HuH-7 (cell line): ENCODE measurements at places on chromosomes 5 and 9.

DNA sequence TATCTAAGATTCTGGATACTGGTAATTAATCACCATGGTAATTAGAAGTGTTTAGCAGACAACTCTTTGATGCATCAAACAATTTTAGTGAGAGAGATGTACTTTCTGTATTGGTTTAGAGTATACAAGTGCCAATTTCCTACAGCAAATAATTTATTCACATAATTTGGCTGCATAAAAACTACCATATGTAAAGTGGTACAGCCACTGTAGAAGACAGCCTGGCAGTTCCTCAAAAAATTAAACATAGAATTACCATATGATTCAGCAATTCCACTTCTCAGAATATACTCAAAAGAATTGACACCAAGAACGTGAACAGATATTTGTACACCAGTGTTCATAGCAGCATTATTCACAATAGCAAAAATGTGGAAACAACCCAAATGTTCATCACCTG, 36.2 kb downstream of the PHAX start:
- DNase-seq: no peak

DNA sequence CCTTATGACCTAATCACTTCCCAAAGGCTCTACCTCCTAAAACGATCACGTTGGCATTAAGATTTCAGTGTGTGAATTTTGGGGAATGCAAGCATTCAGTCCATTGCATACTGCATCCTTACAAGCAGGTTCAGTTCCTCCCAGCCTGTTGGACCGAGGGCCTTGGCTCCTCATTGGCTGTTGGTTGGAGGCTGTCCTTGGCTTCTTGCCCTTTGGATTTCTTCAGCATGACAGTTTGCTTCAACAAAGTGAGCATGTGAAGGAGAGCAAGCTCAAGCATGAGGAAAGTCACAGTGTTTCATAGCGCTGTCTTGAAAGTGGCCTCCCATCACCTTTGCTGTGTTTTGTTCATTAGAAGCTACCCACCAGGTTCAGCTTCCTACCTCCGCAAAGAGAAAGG, 109.5 kb downstream of the GADD45G start:
- no peak for DNase-seq

DNA sequence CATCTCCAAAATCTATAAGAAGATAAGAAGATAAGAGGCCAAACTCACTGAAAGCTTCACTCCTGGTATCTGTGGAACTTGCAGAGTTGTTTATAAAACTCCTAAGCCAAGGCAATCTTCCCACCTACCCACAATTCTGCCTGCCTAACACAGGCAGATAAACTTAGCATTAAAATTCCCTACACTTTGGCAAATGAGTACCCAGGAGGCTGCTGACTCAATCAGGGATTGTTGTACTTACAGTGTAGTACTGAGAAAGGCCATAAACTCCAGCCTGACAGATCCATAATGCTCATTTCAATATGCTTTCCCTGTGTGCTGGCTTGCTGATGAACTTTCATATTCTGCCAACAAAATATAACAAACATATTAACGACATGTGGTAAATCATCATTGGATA, 725.2 kb downstream of the BRINP1 start:
- no peak for DNase-seq

DNA sequence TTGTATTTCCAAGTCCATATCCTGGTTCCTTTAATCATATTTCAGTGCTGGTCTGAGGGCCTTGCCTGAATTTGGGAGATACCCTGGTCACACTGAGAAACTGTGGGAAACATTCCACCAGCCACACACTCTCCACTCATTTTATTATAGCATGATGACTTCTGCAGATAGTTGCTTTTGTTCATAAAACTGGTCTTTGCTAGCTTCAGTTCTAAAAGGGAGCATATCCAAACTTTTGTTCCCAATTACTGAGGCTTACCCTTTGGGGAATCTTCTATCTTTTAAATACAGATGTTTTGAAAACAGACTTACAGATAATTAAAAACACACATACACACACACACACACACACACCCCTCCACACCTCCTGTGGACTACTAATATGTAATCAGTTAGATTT, 21.0 kb downstream of the DMGDH start:
- DNase-seq: no peak

DNA sequence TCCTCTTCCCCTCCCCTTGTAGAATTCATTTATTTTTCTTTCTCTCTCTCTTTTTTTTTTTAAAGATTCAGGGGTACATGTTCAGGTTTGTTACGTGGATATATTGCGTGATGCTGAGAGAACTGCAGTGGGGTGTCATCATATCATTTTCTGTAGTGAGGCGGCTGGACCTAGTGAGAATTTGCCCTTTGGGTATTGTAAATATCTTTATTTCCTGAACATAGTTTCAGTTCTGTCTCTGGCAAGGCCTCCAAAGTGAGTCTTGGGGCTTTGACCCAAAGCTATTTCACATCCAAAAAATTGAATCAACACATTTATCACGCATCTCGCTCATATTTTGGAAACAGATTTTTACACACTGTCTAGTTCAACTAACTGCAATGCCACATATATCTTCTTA, 25.4 kb upstream of the MYOT start:
- no peak for DNase-seq

DNA sequence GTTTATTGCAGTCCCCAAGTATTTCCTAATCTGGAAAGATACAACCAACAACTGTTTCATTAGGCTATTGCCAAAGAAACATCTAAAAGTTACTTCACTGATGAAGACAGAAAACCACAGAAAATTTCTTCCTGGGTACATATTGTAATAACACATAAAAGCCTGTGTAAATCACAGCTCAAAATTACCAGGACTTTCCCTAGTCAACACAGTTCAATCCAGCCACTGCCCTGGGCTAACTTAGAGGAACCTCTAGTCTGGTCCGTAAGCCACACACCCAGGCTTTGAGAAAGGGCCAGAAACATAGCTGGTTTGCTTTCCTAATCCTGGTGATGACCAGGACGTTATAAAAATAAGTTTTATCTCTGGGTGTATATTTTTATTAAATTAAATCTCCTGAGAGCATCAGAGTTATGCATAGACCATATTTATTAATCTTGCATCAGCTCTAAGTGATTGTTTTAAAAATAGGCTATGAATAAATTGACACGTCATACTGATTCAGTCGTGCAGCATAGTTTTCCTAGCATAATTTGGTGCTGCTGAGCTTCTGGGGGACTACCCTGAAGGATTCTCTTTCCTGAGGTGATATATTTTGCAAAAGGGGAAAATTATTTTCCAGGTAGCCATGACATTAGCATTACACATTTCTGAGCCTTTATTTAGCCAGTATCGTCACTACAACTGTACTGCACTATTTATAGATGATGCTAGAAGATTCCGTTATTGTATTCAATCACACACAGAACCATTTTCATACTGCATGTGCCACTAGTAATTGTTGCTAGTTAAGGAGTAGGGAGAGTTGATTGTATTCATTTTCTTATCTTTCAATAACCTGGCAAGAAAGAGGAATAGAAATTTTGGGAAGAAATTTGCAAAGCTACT, 12.6 kb upstream of the MUSK start:
- no peak for DNase-seq

- no peak for DNase-seq
Observed at GRCh38 chr9:33159777-33160127, 7.4 kb downstream of the B4GALT1 start.

- DNase-seq: no peak
Observed at GRCh38 chr9:76796296-76796695, 32.1 kb downstream of the PCA3 start.

GRCh38 chr9:83011611-83012010, 51.3 kb downstream of the RASEF start:
- DNase-seq: no peak

GRCh38 chr5:4989118-4989517, 151.0 kb upstream of the ADAMTS16 start:
- DNase-seq: no peak

- no peak for DNase-seq
Observed at GRCh38 chr9:25255216-25255615, 423.0 kb downstream of the TUSC1 start.

GRCh38 chr5:61019642-61020041, 74.6 kb downstream of the NDUFAF2 start:
- DNase-seq: no peak

DNA sequence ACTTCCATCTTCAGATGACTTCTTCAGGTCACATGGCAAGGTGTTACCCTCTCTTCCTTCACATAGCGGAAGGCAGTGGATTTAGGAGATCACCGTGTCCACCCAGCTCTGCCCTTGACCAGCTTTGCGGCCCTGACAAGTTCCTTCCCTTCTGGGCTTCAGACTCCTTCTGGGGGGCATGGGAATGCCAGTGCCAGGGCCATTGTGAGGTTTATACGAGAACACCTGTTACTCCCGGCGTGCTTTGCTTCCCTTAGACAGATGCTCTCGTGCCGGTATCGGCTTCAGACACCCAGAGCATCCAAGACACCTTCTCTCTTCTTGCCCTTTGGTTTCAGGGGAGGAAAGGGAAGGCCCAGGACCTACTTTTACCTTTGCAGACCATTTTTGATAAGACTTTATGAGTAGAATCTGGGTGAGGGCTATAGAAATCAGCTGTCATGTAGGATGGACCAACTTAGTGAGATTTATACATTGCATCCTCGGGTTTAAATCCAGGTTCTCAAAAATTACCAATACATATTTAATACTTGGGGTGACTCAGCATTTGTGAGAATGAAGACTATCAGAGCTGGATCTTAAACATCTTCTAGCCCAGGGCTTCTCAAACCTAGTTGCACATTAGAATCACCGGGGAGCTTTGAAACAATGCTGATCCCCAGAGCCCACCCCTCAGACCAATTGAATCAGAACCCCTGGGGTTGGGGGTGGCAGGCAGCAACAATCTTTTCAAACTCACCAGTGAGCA, 138.2 kb downstream of the MVB12B start:
- no peak for DNase-seq

DNA sequence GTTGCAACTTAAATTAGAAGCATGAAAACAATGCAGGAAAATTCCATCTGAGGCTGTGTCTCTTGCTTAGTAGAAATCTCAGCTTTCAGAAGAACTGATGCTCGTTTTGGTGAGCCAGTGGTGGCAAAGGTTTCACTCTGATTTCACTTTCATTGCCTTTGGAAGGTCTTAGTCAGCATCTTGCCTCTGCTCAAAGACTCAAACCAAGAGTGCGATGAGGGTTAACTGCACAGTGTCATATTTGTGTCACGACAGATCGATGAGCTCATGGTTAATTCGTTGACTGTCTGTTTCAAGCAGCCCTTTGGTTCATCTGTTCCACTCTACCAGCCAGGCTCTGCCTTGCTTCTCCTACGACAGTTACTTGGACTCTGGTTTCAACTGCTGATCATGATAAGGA, 331.3 kb upstream of the KIF2A start:
- no peak for DNase-seq

DNA sequence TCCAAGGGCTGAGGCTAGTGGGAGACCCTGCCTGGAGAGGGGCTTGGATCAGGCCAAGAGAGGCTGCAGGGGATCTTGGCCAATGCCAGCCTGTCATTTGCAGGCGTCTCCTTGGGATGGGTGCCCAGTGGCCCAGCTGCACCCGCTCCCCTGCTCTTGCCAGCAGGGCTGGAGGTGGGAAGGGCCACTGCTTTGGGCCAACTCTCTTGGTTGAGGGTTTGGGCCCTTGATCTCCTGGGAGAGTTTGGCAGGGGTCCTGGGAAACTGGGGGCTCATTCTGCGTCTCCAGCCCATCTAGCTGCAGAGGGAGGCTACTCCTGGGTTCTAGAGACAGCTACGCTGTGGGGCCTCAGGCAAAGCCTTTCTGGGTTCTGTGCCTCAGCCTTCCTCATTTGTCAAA, 10.5 kb downstream of the PSD2 start:
- no peak for DNase-seq

DNA sequence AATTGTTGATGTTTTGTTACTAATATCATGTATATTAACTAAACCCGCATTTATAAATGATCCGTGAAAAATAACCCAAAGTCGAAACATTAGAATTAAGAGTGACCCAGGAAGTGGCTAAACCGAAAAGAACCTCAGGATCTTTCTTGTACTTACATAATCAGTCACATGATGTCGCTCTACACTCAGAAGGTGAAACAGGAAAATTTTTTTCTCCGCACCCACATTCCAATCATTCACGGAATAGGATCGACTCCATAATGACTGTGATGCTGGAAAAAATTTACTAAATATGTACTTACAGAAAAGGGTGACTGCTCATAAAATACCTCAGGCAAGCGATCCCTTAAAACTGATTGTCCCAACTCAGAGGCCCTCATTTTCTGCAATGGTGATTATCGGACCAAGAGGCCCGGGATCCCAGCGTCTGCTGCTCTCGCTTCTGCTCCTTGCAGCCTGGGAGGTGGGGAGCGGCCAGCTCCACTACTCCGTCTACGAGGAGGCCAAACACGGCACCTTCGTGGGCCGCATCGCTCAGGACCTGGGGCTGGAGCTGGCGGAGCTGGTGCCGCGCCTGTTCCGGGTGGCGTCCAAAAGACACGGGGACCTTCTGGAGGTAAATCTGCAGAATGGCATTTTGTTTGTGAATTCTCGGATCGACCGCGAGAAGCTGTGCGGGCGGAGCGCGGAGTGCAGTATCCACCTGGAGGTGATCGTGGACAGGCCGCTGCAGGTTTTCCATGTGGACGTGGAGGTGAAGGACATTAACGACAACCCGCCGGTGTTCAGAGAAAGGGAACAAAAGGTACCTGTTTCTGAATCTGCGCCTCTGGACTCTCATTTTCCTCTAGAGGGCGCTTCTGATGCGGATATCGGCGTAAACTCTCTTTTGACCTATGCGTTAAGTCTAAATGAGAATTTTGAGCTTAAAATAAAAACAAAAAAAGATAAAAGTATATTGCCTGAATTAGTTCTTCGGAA, at the start of gene PCDHA12:
Gene PCDHA12, plus strand, starts transcription at position 224 of the 981 bp plus-strand sequence. Its CDS starts 165 bp downstream, at position 389.
- DNase-seq: no peak

GRCh38 chr9:113254991-113255390, 20.4 kb downstream of the CDC26 start:
- DNase-seq: no peak

- DNase-seq: no peak
Observed at GRCh38 chr9:12935714-12936113, 160.9 kb downstream of the LURAP1L start.

- DNase-seq: no peak
Observed at GRCh38 chr5:173745123-173745522, 128.7 kb upstream of the BOD1 start.

DNA sequence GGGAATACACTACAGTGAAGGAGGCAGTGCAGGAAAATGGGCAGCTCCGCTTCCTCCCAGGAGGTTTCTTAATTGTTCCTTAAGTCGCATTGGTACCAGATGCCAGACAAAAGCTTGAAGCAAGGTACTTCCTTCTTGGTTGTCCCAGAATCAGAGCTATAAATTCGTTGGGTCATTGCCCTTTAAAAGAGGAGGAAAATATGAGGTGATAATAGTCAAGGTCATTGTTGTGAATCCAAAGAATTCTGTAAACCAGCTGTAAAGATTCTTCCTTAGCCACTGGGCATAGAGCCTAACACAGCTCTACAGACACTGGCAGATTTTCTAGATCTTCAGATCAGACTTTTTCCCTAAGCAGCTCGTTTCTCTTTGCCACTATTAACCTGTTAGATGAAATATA, 444.1 kb upstream of the TLE4 start:
- DNase-seq: no peak

GRCh38 chr5:150734579-150735384, 24.0 kb downstream of the DCTN4 start:
- DNase-seq: no peak
